Left lung (tissue), 14 donors: ENCODE measurements at places on chromosomes 16 and 17.

GRCh38 chr17:47301831-47302230, 21.9 kb upstream of the EFCAB13 start:
- DNase-seq, result no peak

- no peak for DNase-seq
These were observed 194.6 kb downstream of the STX8 start for GRCh38 chr17:9381068-9381467.

GRCh38 chr17:81457401-81457800, 55.2 kb downstream of the ACTG1 start:
- no peak for DNase-seq

- no peak for DNase-seq
These were observed 198.7 kb downstream of the RBFOX3 start for GRCh38 chr17:79412110-79412509.

DNA sequence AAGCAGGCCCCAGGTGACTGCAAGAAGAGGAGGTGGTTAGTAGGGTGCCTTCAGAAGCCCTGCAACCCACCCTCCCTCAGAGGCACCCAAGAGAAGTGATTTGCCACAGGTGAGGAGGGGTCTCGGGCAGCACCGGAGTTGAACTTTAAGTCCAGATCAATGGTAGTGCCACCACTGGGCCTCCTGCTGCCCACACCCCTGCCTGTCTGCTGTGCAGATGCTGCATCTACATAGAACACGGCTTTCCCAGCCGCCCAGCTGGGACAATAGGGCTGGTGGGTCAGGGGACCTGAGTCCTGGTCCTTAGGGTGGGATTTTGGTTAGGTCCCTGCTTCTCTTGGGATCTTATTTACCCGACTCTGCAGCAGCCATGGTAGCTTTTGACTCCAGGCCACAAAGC, 17.6 kb upstream of the FAM83G start:
- DNase-seq, result no peak

DNA sequence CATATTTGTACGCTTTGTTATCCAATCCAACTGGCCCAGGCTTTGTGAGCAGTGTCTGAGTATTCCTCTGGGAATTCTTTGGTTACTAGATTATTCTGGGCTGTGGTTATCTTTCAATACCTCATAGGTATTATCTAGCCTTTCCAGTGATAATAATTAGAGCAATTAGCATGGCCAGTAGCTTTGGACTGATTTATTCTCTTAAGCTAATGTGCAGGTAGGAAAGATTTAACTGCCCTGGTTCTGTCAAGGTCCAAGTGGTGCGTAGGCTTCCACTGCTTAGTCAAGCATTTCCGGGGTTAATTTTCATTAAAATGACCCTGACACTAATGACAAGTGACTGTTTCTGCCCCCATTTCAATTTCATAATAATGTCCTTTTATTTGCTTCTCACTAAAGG, 54.2 kb upstream of the PMFBP1 start:
- DNase-seq, result no peak

- DNase-seq, result no peak
These were observed 10.7 kb downstream of the PROCA1 start for GRCh38 chr17:28700830-28701492.
